GM23248 (cell line): ENCODE measurements at places on chromosomes 6 and 20. TPM values are rescaled to one million over a fixed set of nuclear protein-coding genes. Genes with fewer than 3 reads are reported as not detected.

The BRD2 gene
- total RNA-seq = 85.4 and 95.7 TPM in 2 replicates

GRCh38 chr20:32976746-32977145 lies 27.5 kb downstream of the SUN5 start:
- peaks cover 8% of the 10 kb centered on the region for H3K27me3 ChIP-seq
- H3K27ac ChIP-seq = no peak overlapping the region
- H3K36me3 ChIP-seq = no peaks in the 10 kb centered on the region
- H3K4me3 ChIP-seq = no peak overlapping the region
- no peaks in the 10 kb centered on the region for H3K4me1 ChIP-seq
- DNase-seq = no peak

GRCh38 chr6:20182926-20183521 lies 29.2 kb downstream of the MBOAT1 start:
- no peaks in the 10 kb centered on the region for H3K27me3 ChIP-seq
- peak; percentile 42 for DNase-seq
- H3K36me3 ChIP-seq = no peaks in the 10 kb centered on the region
- H3K4me3 ChIP-seq = no peak overlapping the region
- H3K4me1 ChIP-seq = peaks cover 20% of the 10 kb centered on the region
- H3K27ac ChIP-seq = no peak overlapping the region

DNA sequence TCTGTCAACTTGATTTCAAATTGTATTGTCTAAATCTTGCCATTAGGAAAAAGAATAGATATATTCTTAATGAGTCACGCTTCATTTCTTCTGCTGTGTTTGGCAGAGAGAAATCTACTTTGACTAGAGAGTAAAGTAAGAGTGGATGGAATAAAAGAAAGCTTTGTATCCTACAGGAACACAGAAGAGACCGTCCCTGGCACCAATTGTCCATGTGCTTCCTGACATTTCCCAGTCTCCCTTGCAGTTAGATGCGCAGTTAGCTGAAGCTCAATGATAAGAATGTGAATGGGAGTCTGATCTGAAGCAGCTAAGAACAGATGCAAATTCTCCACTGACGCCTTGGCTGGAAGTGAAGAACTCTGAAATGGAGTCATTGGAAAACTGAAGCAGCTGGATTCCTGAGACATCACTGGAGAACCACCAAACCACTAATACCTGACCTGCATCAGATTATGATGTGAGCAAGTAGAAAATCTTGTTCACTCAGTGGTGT lies 528.2 kb upstream of the MARCKS start:
- DNase-seq = peak; percentile 42
- no peak overlapping the region for H3K27ac ChIP-seq
- no peaks in the 10 kb centered on the region for H3K36me3 ChIP-seq
- peaks cover 5% of the 10 kb centered on the region for H3K4me1 ChIP-seq
- H3K4me3 ChIP-seq = no peak overlapping the region

- peak overlapping the region; percentile 96 for H3K4me3 ChIP-seq
- peak overlapping the region; percentile 70 for H3K27ac ChIP-seq
- H3K27me3 ChIP-seq = no peaks in the 10 kb centered on the region
- peak; percentile 79 for DNase-seq
These were observed 945 bp downstream of the PHF10 start for GRCh38 chr6:169723200-169723909.

- no peaks in the 10 kb centered on the region for H3K4me1 ChIP-seq
- 0 out of 2 replicates have a peak, but pooled peaks cover 8% of the 10 kb centered on the region for H3K27me3 ChIP-seq
- no peak overlapping the region for H3K4me3 ChIP-seq
- DNase-seq = no peak
- H3K36me3 ChIP-seq = no peaks in the 10 kb centered on the region
- H3K27ac ChIP-seq = no peak overlapping the region
These were observed 20.6 kb upstream of the AKAP12 start for GRCh38 chr6:151219192-151219591.

The SLC17A1 gene
- total RNA-seq = not detected in 2 replicates

GRCh38 chr20:2708665-2709064 lies 16.1 kb downstream of the EBF4 start:
- peaks cover 32% of the 10 kb centered on the region for H3K27me3 ChIP-seq
- no peak overlapping the region for H3K4me3 ChIP-seq
- H3K27ac ChIP-seq = no peak overlapping the region
- H3K4me1 ChIP-seq = no peaks in the 10 kb centered on the region
